ENCODE measurements at places on chromosomes 16 and 17.

GRCh38 chr17:2011411-2012371, 13.4 kb downstream of the RTN4RL1 start:
- no peak for DNase-seq

- DNase-seq, result peak; percentile 51
Measured at GRCh38 chr17:41967141-41967920, 736 bp downstream of the CNP start.

- DNase-seq, result no peak
Measured at GRCh38 chr17:76087531-76087930, 8.5 kb downstream of the ZACN start.

DNA sequence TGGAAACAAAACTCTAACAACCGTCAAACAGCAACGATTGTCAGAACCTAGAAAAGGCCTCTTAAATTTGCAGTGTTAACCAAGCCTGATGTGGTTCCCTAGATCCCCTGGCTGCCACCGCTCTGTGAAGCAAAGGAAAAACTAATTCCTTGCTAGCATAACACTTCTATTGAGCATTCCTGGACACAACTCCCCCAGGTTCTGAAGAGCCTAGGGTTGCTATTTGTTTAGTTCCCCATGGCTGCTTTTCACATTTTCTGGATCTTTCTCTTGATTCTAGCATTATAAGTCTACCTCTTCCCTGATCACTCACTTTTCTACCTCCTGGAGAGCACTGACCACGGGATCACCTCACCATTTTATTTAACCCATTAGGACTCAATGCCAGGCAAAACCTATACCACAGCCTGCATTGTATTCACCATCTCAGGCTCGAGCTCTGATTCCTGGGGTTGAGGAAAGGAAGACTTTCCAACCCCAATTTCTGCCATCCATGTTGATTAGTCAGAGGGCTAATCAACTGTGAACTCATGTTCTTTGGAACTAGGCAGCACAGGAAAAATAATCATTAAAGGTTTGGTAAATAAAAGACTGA, 692 bp upstream of the KCNJ16 start:
- DNase-seq, result no peak

DNA sequence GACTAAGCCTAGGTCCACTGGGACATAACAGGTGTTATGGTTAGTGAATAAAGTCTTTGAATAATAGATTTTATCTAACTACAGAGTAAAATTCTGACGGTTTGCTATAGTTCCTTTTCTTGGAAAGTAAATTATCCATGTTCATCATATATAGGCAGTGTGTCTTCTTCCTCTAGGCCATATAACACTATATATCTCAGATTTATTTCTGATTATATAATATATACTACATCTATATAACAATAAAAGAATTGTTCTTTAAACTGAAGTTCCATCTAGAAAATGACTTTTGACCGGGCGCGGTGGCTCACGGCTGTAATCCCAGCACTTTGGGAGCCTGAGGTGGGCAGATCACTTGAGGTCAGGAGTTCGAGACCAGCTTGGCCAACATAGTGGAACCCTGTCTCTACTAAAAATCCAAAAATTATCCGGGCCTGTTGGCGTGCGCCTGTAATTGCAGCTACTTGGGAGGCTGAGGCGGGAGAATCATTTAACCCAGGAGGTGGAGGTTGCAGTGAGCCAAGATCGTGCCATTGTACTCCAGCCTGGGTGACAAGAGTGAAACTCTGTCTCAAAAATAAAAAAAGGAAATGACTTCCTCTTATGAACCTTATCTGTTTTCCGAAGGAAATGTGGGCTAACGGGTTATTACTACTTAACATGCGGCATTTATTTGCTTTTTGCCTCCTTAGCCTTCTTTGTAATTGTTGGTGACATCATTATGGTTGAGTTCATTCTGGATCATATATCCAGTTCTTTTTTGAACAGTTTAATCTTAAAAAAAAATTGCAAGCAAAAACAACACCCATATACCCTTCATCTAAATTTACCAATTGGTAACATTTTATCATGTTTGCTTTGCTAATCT, 29.2 kb downstream of the NOL11 start:
- no peak for DNase-seq

DNA sequence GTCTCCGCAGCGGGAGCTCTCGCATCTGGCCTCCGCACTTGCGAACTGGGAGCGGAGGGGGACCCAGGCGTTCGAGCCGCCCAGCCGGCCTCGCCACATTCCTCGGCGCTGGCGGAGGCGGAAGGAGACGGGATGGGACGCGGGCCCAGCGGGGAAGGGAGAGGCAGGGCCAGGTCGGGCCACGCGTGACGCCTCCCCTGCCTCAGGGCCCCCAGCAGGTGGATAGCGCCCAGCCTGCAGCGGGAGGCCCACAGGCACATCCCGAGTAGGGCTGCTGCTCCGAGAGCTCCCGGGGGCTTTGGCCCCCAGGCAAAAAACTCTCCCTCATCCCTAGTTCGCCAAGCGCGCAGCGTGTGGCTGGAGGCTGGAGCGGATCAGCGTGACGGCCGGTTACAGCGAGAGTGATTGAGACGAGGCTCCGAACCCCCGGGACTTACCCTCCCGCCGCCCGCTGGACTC, 800 bp downstream of the PLEKHH3 start:
- DNase-seq, result no peak

DNA sequence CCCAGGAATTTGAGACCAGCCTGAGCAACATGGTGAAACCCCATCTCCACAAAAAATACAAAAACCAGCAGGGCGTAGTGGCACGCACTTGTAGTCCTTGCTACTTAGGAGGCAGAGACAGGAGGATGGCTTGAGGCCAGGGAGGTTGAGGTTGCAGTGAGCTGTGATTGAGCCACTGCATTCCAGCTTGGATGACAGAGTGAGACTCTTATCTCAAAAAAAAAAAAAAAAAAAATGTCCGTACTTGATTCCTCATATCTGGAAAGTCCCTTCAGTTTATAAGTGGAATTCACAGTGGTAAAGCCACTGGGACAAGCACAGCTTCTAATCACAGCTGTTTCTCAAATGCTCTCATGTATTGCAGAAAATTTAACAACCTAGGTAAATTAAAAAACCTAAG, 78.6 kb upstream of the CREBBP start:
- no peak for DNase-seq

GRCh38 chr16:15952265-15952711, 2.9 kb downstream of the ABCC1 start:
- DNase-seq, result peak; percentile 32

GRCh38 chr17:61659437-61659836, 68.4 kb upstream of the NACA2 start:
- no peak for DNase-seq

- DNase-seq, result peak; percentile 43
Measured at GRCh38 chr17:40915199-40915661, 22.2 kb downstream of the KRT23 start.

DNA sequence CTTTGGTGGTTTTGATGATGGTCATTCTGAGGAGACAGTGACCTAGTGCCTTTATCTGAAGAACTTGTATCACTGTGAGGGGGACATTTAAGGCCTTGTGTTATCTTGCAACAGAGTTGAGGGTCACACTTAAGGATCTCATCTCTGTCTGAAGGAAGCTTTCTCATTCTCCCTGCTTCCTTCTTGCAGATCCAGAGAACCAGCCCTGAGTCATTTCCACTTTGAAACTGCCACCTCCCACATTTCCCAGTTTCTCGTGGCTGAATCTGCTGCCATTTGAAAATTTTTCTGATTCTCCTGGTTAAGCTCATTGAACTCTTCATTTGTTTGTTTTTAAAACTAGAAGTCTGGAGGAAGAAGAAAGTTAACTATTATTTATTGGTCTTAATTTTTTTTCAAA, 190.2 kb upstream of the CDH11 start:
- no peak for DNase-seq

GRCh38 chr16:53612003-53612402, 91.7 kb downstream of the RPGRIP1L start:
- DNase-seq, result no peak

DNA sequence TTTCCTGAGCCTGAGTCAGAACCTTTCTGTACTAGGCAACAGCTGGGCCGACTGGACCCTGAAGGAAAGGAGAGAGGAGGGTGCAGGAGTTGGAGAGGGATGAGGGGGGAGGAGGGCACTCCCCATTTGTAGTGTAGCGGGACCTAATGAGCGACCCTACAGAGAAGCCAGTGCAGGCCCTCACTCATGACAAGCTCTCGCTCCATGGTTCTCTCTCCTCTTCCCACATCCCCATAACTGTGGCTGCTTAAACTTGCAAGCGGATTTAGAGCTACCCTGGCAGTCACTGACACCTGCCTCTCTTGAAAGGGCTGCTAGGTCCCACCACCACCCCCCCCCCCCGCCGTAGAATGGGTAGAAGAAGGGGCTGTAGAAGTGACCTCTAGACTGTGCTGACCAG, 14.5 kb downstream of the NKD1 start:
- DNase-seq, result no peak

DNA sequence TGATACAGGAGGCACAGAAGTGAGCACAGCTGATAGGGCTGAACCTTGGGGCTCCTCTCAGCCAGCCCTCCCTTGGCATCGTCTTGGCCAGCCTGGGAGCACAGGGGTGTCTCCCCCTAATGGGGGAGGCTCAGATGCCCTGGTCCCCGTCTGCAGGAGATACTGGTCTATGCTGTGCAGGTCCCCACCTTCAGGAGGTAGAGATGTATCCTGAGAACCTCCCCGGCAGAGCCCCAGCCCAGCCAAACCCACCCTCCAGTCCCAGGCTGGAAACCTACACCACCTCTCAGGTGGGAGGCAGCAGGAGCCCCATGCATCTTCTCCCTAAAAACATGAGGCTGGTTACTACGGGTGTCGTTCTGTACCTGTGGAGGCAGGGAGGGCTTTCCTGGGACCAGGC, 38.7 kb downstream of the ABCC6 start:
- no peak for DNase-seq

GRCh38 chr17:76523084-76524037, 14.1 kb downstream of the CYGB start:
- DNase-seq, result peak; percentile 85

GRCh38 chr16:4514606-4515005, 24.0 kb downstream of the CDIP1 start:
- no peak for DNase-seq

- no peak for DNase-seq
Measured at GRCh38 chr17:36848008-36848902, 89.0 kb upstream of the LHX1 start.

DNA sequence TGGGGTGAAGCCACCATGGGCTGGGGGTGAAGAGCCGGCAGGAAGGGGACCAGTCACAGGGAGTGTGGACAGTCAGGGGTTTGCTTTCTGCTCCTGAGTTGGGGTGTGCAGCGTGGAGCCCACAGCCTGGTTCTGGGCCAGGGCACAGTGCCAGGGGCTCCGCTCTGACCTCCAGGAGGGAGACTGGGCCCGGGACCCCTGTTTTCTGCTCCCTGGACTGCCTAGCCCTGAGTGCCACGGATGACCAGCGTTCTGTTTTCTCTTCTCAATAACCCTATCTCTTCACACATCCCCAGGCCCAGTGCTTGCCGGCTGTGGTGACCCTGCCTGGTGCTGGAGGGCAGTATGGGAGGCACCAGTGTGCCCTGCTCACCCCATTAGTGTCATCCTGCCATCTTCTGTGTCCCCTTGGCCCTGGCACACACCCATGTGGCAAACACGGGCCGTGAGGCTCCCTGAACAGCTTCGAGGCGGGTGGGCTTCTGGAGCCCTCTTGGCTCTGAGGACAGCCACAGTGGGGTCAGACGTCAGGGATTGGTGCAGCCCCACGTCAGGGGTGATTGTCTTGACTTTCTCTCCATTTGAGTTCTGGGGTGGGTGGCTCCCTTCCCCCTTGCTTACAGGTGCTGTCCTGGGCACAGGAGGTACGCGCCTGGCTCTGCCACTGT, 1.1 kb downstream of the CEMP1 start:
- DNase-seq, result no peak

DNA sequence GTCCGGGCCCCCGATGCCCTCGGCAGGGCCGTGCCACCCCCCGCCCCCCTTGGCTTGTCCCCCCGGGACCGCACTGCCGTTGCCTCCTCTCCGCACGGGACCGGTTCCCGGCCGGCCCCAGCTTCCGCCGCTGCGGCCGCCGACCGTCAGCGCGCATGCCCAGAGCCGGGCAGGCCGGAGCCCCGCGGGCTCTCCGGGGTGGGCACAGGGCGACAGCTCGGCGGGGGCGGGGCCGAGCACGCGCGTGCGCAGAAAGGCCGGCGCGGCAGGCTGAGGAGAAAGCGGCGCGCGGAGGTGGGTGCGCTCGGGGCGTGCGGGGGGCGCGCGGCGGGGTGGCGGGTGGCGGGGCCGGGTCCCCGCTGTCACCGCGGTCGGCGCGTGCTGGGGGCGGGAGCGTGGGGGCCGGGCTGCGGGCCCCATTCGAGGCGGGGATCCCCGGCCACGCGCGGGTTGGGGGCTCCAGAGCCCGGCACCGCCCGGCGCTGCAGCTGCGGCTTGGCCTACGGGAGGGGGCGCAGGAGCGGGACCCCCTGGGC, at the start of gene TBC1D24:
Gene TBC1D24, plus strand, starts transcription at position 251 of the 536 bp plus-strand sequence. CDS start 21,022 bp downstream, outside the sequence.
- DNase-seq, result peak; percentile 94

DNA sequence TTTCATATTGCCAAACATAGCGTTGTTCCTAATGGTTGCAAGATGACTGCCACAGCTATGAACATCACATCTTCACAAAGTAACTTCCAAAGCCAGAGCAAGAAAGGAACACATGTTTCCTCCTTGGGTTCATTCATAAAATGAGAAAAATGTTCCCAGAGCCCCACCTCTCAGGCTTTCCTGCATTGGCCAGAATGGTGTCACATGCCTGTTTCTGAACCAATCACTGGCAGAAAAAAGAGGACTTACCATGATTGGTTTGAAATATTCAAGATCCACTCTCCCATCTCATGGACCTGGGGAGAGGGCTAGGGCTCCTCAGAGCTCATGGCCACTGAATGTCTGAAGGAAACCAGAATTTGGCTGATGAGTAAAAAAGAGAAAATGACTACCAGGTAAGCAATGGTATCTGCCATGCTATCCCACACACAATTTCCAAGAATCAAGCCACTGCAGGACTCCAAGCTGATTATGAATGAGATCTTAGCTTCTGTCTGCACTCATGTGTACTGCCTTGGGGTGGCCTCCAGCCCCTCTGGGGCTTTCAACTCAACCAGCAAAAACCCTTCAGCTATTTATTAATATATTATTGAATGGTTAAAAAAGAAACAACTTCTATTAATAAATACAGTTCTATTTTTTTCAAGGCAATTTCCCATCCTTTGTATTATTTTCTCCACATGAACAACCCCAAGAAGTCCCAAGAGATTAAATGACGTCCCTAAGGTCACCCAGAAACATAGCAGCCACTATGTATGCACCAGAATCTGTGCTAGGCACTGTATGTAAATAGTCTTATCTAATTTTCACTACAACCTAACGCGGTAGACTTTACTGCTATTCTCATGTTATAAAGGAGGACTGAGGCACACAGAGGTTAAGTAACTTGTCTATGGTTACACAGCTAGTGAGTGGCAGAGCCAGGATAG, 61.4 kb upstream of the TMC5 start:
- peak; percentile 1 for DNase-seq

- DNase-seq, result no peak
Measured at GRCh38 chr16:12403746-12404658, 399.7 kb downstream of the CPPED1 start.
